Stimulated activated CD4-positive, alpha-beta T cell treated with anti-CD3 and anti-CD28 coated beads, Interleukin-4, amount 100 ng/mL, for 1 hour (primary cell): ENCODE measurements at places on chromosomes 1 and 21.

DNA sequence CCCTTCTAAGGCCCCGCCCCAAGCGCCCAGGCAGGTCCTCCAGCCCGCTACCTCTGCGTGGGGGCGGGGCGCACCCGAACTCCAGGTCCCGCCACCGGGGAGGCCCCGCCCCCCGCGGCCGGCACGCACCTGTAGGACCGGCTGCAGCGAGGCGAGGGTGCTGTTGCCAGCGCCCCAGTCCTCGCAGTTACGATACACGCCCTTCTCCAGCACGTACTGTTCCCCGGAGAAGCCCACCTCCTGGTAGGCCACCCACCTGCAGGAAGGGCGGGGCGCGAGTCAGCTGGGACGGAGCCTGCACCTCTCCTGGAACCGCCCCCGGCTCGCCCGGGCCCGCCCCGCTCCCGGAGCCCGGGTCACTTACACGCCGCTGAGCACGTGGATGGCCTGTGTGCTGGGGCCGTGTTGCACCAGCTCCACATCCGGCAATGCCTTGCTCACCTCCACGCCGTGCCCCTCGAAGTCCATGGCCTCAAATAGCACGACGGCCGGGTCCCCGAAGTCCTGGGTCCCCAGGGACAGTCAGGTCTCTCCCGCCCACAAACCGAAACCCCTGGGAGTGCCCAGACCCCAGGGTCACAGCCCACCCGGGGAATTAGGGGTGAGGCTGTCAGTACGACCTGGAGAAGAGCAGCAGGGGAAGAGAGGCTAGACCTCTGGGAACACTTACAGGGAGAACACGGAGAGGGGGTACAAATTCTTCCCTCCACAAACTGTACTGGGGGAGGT is 17.3 kb downstream of the CRYBG2 start:
- DNase-seq = peak; percentile 86

GRCh38 chr1:38500891-38501290 is 358.7 kb downstream of the RRAGC start:
- DNase-seq = no peak

DNA sequence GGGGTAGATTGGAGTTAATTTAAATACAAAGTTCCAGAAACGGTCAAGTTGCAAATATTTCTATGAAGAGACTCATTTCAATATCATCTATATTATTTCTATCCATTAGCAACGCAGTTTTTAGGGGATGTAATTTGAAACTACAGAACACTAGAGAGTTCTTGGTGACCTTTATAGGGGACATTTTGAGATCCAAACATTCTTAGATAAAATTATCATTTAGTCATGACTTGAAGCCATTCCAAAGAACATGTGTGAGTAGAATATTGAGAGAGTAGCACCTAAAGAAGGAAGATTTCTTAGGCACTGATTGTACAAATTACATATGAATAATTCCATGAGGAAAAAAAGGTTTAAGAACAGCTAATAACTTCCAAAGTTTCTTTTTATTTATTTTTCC is 19.0 kb downstream of the CHIA start:
- no peak for DNase-seq

- no peak for DNase-seq
Observed at GRCh38 chr1:167083066-167083665, 7.0 kb downstream of the GPA33 start.

DNA sequence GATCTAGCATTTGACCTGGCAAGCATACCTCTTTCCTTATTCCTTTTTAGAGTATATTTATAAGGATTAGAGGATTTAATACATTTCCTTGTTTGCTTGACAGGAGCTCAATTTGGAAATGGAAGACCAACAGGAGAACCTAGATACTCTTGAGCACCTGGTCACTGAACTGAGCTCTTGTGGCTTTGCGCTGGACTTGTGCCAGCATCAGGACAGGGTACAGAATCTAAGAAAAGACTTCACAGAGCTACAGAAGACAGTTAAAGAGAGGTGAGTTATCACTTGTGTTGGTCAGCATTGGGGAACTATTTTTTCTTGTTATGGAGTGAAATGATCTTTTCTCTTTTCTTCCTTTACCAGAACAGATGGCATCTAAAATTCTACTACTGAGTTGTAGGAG is 123.4 kb upstream of the BMP8A start:
- no peak for DNase-seq

- DNase-seq = no peak
Observed at GRCh38 chr1:157233131-157233530, 94.9 kb upstream of the ETV3 start.

GRCh38 chr21:14911351-14911750 is 153.4 kb downstream of the NRIP1 start:
- DNase-seq = no peak

- DNase-seq = no peak
Observed at GRCh38 chr1:74356493-74356892, 121.3 kb downstream of the TNNI3K start.

DNA sequence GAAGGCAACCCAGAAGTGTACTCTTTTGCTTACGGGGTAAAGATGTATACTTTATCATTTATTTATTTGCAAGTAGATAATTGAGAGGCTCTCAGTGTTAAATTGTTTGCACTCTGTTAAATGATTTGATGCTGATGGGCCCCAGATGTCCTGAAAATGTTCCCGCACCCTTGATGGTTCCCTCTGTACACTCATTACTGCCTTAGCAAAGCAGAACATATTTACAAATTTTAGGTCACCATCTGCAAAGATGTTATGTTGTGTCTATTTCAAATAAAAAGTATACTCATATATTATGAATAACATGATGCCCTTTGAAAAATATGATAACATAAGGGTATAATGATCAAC is 240.5 kb upstream of the SNX7 start:
- no peak for DNase-seq

DNA sequence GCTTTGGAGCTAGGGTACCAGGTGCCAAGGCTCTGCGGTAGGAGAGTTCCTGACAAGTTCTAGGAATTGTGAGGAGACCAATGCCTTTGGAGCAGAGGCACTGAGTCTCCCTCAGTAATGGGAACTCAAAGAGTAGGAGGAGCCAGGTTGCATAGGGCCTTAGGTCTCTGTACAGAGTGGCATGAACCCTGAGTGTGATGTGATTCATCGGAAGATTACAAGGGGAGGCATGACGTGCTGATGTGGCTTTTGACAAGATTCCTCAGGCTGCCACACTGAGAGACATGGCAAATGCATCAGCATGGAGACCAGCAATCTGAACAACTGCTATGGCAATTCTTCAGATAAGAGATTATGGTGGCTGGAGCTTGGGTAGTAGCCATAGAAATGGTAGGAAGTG is 94.6 kb upstream of the SLC44A3 start:
- no peak for DNase-seq

DNA sequence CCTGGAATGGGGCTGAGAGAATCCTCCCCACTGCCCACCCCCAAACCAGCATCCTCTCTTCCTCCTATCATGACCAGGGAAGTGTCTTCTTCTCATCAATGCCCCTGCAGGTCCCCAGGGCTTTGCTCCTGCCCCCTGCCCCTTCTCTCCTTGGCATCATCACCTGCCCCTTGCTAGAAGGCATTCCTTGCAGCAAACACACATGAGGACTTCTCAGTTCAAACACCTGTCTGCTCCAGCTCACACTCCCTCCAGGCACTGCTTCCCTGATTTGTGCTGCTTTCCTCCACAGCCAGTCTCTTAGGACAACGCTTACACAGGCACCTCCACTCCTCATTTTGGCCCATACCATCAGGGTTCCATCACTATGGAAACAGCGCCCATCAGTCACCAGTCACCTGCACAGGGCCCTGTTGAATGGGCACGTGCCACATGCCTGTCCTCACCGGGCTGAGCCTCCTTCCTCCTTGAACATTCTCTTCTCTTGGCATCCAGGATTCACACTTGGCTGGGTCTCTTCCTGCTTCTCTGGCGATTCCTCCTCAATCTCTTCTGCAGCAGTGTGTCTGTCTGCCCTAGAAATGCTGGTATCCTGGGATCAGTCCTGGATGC is 81.9 kb upstream of the EDN2 start:
- DNase-seq = no peak
